ENCODE measurements at places on chromosomes 2 and 18.

GRCh38 chr2:163734881-163735684 lies 725 bp downstream of the FIGN start:
- DNase-seq: no peak

DNA sequence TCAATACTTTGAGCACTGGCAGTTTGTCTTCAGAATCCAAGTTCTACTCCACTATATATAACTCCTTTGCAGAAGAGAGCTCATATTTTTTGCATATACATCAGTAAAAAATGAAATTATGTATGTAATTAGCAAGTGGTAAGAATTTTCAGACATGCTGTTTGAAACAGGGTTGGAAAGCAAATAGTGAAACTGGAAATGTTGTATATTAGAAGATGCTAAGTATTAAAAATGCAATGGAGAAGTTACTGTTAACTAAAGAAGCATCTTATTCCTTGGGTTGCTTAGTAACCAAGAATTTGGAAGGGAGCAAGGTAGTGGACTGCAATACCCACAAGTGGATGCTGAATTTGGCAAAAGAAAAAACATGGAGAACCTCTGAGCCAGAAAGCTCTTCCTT lies 88.6 kb upstream of the DLGAP1 start:
- no peak for DNase-seq

DNA sequence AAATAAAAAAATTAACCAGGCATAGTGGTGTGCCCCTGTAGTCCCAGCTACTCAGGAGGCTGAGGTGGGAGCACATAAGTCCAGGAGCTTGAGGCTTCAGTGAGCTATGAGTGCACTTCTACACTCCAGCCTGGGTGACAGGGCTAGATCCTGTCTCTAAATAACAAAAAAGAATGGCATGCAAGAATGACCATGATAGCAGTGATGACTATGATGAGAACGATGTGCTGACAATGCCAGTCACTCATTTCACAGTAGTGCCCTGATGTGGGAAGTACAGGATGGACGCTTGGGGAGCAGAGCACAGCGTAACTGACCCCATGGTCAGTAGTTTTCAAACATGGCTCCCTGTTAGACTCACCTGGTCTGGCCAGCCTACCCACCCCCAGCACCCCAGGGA lies 139.1 kb downstream of the VAPA start:
- no peak for DNase-seq

DNA sequence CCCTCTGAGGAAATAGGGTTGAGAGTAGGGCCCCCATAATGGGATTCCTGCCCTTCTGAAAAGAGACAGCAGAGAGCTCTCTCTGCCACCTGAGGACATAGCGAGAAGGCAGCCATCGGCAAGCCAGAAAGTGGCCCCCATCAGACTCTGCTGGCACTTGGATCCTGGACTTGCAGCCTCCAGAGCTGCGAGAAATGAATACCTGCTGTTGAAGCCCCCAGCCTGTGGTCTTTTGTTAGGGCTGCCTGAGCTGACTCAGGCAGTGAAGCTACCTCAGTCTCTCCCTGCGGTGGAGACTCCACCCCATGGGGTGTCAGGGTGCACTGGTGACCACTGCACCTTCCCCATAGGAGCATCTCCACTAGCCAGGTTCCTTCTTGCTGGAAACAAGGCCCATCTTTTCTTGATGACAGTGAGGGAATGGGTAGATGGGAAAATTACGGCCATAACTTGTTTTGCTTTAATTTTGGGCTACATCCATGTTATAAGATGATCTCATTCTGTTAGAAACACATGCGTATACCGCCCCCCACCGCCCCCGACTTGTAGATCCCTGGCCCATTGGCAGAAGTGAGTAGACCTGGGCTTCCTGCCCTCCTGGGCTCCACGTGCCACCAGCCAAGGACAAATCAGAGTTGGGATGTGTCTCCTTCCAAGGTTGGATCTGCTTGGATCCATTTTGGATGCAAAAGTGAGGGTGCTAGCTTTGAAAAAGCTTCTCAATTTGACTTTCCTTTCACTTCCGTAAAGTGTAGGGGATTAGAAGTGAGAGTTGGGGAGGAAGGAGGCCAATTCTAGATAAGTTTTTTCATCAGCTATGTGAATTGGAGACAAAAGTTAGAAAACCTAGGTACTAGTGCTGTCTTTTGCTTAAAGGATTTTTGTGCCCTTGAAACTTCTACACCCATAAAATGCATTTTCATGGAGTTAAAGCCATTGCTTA lies 42.9 kb downstream of the NCK2 start:
- no peak for DNase-seq

DNA sequence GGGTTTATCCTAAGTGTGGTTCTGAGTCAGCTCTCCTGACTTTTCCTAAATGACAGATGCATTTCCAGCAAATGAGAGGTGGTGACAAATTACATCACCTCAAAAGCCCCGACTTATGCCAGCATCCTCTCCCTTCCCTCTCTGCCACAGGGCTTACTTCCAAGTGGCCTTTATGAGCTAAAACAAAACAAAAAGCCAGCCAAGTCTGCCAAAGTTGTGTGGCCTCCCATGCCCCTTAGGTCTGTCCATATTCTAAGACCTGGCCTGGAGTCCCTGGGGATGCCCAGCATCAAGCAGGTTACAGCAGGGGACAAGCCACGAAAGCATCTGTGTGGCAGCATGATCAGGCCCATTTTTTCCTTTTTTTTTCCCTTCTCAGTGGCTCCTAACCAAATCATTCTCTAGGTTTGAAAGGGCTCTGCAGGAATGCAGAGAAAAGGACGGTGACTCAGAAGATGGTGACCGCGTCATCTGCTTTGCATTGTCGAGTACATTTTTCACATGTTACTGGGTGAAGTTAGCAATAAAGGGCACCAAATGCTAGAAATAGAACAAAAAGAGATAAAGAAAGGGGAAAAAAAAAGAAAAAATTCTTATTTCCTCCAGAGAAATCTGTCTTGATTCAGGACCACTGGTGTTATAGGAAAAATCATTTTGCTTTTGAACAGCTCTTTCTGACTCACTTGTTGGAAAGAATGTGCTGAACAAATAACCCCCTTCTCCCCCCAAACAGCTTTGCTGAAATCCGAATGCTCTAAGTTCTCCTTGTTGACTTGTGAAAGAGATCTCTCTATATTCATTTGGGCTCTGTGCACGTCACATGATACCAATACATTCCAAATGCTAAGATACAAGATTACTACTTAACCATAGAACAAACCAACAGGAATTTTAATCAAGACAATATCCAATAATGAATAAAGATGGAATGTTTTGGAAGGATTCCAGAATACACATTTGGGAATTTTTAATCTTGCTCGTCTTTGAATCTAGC lies 178.7 kb downstream of the EN1 start:
- DNase-seq: no peak

DNA sequence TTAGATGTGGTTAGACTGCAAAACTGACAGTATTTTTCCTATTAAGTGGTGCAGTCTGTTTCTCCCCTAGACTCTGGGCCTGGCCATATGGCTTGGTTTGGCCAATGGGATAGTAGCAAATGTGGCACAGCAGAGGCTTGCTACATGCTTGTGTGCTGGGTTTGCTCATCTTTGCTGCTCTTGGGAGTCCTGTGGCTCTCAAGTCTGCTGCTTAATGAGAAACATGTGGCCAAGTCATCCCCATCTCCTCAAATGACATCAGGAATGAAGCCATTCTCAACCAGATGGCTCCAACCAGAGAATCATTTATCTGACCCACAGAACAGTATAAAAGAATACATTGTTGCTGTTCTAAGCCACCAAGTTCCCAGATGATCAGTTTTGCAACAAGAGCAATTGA lies 57.1 kb upstream of the PAX3 start:
- DNase-seq: no peak
